ENCODE measurements at places on chromosomes 11 and 22. TPM values are rescaled to one million over a fixed set of nuclear protein-coding genes. Genes with fewer than 3 reads are reported as not detected.

- H3K36me3 ChIP-seq: no peaks in the 10 kb centered on the region
- no peaks in the 10 kb centered on the region for H3K4me1 ChIP-seq
- H3K4me3 ChIP-seq: no peak overlapping the region
- DNase-seq: no peak
- H3K27ac ChIP-seq: no peak overlapping the region
These were observed 332.5 kb upstream of the NCAM1 start for GRCh38 chr11:112628676-112629075.

DNA sequence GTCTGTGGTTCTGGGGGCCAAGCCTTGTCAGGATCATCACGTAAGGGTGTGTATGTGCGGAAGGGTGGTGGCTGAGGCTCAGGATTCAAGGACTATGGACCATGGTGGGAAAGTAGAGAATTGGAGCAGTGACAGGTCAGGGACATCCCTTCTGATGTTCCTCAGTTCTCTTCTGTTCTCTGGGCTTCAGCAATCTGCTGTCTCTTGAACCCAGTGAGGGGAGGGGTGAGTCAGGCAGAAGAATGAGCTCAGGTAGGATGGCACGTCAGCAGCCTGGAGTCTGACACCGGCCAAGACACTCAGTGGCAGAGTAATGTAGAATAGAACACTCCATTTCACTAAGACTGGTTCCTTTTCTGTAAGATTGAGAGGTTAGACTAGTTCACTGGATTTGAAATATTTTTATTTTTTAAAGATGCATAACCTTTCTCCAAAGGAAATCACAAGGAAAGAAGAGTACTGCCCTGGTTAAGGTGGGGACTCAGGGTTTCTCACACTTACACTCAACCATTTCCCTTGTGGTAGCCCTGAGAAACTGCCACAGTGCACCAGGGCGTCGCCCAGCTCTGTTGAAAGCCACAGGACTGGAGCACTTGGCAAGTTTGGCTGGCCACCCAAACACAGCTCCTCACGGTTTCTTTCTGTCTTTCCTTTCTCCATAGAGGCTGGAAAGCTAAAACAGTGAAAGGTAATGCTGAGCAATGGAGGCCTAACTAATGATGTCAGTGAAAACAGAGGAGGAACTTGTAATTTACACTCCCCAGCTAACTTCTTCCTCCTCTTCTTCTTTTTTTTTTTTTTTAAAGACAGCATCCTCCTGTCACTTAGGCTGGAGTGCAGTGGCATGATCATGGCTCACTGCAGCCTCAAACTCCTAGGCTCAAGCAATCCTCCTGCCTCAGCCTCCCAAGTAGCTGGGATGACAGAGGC, 23.1 kb upstream of the MICAL2 start:
- no peaks in the 10 kb centered on the region for H3K27me3 ChIP-seq
- H3K4me1 ChIP-seq: peaks cover 37% of the 10 kb centered on the region
- no peak overlapping the region for H3K4me3 ChIP-seq
- H3K36me3 ChIP-seq: no peaks in the 10 kb centered on the region
- DNase-seq: no peak

DNA sequence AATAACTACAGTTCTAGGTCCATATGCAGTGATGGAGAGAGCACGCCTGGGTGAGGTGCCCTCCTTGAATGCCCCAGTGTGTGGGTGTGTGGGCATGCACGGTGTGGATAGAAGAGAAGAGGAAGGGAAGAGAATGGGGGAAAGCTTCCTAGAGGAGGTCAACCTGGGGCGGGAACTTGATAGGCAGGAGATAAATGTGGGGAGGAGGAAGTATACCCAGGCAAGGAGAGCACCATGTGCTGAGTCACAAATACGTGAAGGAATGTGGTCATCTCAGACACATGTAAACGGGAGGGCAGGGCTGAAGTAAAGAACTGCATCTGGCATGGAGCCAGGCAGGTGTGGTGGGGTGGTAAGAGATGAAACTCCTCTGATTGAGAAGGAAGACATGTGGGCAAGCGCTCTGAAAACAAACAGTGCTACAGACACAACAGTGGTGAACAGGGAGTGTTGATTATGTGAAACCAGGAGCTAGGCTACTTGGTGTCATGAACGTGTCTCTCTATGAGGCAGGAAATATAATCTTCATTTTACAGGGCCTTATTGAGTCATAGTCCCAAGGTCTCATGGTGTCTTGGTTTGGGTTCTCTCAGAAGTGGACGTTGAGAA, 61.5 kb upstream of the EED start:
- no peak overlapping the region for H3K4me3 ChIP-seq
- DNase-seq: no peak
- H3K4me1 ChIP-seq: no peaks in the 10 kb centered on the region
- no peaks in the 10 kb centered on the region for H3K27me3 ChIP-seq
- no peaks in the 10 kb centered on the region for H3K36me3 ChIP-seq
- no peak overlapping the region for H3K27ac ChIP-seq

GRCh38 chr11:116515664-116516184, 257.1 kb downstream of the BUD13 start:
- DNase-seq: no peak
- H3K27me3 ChIP-seq: no peaks in the 10 kb centered on the region
- no peaks in the 10 kb centered on the region for H3K4me1 ChIP-seq
- no peaks in the 10 kb centered on the region for H3K36me3 ChIP-seq
- H3K4me3 ChIP-seq: no peak overlapping the region

DNA sequence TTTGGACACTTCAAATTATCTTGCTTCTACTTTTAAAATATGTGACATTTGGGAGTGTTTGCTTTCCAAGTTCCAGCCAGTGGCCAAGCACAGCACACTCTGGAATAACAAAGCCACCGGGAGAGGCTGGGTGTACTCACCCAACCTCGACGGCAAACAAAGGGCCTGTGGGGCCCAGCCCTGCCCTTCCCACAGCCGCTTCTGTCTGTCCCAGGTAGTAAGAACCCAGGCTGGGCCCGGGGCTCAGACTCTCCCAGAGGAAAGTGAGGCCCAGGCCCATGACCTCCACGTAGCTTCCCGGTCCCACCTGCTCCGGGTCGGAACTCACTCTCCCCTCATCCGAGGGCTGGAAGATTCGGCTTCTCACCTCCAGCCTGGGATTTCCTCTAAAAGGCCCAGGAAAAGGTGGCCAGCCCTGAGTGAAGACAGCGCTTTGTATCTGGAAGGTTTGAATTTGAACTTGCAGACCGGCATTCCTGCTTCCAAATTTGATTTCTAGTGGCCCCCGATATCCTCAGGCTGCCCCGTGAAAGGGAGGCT, 93.5 kb downstream of the CELSR1 start:
- H3K4me3 ChIP-seq: no peak overlapping the region
- no peaks in the 10 kb centered on the region for H3K36me3 ChIP-seq
- DNase-seq: no peak
- H3K4me1 ChIP-seq: no peaks in the 10 kb centered on the region
- H3K27me3 ChIP-seq: no peaks in the 10 kb centered on the region

- no peak overlapping the region for H3K4me3 ChIP-seq
- no peak overlapping the region for H3K27ac ChIP-seq
- no peaks in the 10 kb centered on the region for H3K36me3 ChIP-seq
- H3K27me3 ChIP-seq: no peaks in the 10 kb centered on the region
These were observed 161.1 kb upstream of the CCDC179 start for GRCh38 chr11:23021287-23021863.

DNA sequence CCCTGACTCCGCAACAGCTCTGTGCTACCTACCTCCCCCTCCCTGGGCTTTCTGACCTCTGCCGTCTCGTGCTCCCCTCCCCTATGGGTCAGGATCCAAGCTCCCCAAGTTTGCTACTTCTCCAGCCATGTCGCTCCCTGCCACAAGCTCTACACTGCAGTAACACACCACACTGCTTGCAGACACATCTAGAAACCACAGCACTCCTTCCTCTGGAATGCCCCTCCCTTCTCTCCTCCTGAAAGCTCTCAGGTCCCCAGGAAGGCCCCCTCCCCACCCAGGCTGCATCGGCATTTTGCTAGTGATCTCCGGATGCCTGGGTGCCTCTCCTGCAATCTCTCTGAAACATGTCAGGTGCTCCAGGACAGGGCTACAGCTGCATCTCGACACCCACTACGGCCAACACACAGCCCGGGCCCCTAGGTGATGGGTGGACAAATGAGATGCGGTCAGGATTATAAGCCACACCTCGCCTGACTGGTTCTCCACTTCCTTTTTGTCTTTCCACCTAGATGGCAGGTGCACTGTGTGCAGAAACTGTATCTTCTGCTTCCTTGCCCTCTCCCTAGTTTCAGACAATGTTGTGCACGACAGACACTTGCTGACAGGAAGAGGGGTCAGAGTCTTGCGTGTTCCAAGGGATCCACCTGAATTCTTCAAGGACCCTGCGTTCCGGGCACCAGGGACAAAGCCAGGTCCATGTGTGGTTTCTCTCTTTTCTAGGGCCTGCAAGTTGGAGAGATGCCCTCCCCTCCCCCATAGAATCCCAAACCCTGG, 22.9 kb downstream of the RPUSD4 start:
- no peaks in the 10 kb centered on the region for H3K27me3 ChIP-seq
- no peak for DNase-seq
- peaks cover 27% of the 10 kb centered on the region for H3K4me1 ChIP-seq
- no peak overlapping the region for H3K27ac ChIP-seq
- no peak overlapping the region for H3K4me3 ChIP-seq
- no peaks in the 10 kb centered on the region for H3K36me3 ChIP-seq

DNA sequence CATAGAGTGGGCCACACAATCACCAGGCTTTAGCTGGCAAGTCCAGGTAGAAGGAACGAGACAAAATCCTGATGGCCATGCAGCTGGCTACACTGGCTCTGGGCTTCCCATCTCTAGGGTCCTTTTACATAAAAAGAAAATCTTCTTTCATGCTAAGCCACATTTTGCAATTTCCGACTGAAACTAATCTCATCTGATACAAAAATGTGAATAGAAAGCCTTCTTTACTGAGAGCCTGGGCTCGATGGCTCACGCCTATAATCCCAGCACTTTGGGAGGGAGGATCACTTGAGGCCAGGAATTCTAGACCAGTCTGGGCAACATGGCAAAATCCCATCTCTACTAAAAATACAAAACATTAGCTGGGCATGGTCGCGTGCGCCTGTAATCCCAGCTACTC, 67.2 kb downstream of the MICAL3 start:
- H3K4me1 ChIP-seq: peaks cover 50% of the 10 kb centered on the region
- H3K36me3 ChIP-seq: no peaks in the 10 kb centered on the region
- no peak overlapping the region for H3K4me3 ChIP-seq
- no peaks in the 10 kb centered on the region for H3K27me3 ChIP-seq

DNA sequence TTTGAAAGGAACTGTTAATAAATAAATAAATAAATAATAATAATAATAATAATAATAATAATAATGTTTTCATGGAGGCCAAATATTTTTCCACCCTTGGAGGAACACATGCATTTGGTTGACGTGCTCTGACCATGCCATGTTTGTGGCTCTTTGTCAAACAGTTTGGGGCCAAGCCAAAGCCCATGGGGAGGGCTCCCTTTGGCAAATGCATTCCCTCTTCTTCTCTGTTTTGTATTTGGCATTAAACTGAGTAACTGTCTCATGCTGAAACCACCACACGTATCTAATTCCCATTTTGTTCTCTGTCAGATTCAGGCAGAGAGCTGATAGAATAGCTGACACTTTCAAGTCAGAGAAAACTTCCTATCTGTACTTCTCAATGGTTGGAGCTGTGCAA, 68.6 kb upstream of the PAX6 start:
- H3K4me3 ChIP-seq: no peak overlapping the region
- H3K27ac ChIP-seq: no peak overlapping the region
- no peak for DNase-seq
- no peaks in the 10 kb centered on the region for H3K4me1 ChIP-seq

GRCh38 chr11:37199082-37199481, 601.0 kb upstream of the RAG2 start:
- H3K4me3 ChIP-seq: no peak overlapping the region
- H3K27me3 ChIP-seq: no peaks in the 10 kb centered on the region
- H3K36me3 ChIP-seq: no peaks in the 10 kb centered on the region
- H3K4me1 ChIP-seq: no peaks in the 10 kb centered on the region
- no peak overlapping the region for H3K27ac ChIP-seq

- no peak overlapping the region for H3K4me3 ChIP-seq
- H3K27me3 ChIP-seq: no peaks in the 10 kb centered on the region
- H3K36me3 ChIP-seq: no peaks in the 10 kb centered on the region
- peaks cover 16% of the 10 kb centered on the region for H3K4me1 ChIP-seq
These were observed 16.1 kb downstream of the RPL3 start for GRCh38 chr22:39303358-39303757.

GRCh38 chr11:102620818-102621561, 4.1 kb downstream of the MMP20 start:
- no peak overlapping the region for H3K27ac ChIP-seq
- H3K4me1 ChIP-seq: no peaks in the 10 kb centered on the region
- no peaks in the 10 kb centered on the region for H3K27me3 ChIP-seq
- H3K4me3 ChIP-seq: no peak overlapping the region

- H3K27me3 ChIP-seq: no peaks in the 10 kb centered on the region
- H3K4me1 ChIP-seq: peaks cover 8% of the 10 kb centered on the region
- no peak for DNase-seq
- no peak overlapping the region for H3K4me3 ChIP-seq
These were observed 9.7 kb downstream of the SMARCB1 start for GRCh38 chr22:23796461-23796860.

DNA sequence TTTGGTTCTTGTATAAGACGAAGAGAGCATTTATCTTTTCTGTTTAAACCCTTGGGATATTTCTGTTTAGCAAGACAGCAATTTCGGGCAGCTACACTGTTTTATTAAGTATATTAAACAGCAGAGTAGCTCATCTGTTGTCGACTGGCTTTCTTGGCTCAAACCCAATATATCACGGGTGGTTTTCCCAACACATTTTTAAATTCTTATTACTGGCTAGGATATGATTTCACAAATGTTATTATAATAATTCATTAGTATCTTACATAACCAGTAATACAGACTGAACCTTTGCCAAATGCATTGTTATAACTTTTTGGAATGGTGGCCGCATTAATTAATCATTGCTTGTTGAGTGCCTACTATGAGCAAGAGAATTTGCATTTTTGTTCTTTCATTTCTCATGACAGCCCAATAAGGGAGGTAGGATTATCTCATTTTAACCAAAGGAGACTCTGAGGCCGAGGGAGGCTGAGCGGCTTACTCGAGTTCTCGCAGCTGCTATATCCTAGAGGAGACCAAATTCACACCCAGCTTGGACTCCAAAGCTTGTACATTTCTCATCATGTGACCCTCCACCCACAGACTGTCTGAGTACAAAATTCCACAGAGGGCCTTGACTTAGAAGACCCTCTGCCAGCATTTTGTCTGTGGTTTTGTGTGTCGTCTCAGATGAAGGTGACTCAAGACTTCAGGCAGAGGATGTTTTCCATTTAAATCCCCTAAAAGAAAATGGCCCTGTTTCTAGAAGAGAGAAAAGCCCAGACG, 304.9 kb downstream of the NTM start:
- no peaks in the 10 kb centered on the region for H3K4me1 ChIP-seq
- no peak overlapping the region for H3K27ac ChIP-seq
- no peaks in the 10 kb centered on the region for H3K36me3 ChIP-seq
- DNase-seq: no peak

The PTPRCAP gene
- 129 TPM for polyA plus RNA-seq

The SORL1 gene
- polyA plus RNA-seq: 19.8 TPM

The GRM5 gene
- not detected for polyA plus RNA-seq

The TRPC6 gene
- polyA plus RNA-seq: 0.23 TPM

The LYVE1 gene
- 29.4 TPM for polyA plus RNA-seq

The FOLR2 gene
- 17.4 TPM for polyA plus RNA-seq

The HEPACAM gene
- 0.52 TPM for polyA plus RNA-seq

The SYT12 gene
- 0.92 TPM for polyA plus RNA-seq

Data from sigmoid colon (tissue), 7 donors.